Stimulated activated CD8-positive, alpha-beta memory T cell treated with anti-CD3 and anti-CD28 coated beads, Interleukin-2, amount 100 ng/mL, for 48 hours (primary cell): ENCODE measurements at places on chromosomes 5 and 9.

GRCh38 chr5:180636016-180636402 is 13.4 kb downstream of the FLT4 start:
- no peak for DNase-seq

DNA sequence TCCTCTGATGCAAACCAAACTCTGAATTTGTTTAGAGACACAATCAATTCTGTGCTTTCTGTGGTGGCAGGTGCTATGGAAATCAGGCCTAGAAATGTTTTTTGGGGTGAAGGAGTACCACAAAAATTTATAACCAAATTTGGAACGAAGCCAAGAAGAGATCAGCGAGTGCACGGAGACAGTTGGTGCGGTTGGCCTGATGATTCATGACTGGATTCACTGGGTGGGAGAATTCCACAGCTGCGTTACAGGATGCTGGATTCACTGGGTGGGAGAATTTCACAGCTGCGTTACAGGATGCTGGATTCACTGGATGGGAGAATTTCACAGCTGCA is 135.6 kb upstream of the IRX4 start:
- no peak for DNase-seq

DNA sequence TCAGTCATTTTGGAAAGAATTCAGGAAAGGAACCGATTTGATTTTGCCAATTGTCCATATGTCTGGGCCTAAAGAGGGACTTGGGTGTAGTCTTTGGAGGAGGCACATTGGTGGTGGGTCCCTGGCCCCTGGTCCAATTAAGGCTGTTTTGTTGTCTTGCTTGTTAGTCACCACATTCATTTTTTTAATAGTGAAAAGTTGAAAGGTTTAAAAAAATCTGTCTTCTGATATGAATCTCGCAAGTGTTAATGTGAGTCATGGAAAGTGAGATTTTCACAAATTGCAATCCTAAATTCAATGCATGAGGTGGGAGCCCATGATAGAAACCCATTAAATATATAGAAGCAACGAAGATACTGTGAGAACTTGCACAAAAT is 165.9 kb upstream of the OTULINL start:
- DNase-seq: no peak

GRCh38 chr5:123382252-123382651 is 41.0 kb downstream of the CEP120 start:
- DNase-seq: no peak

GRCh38 chr9:138063785-138064184 is 186.2 kb downstream of the CACNA1B start:
- DNase-seq: no peak

DNA sequence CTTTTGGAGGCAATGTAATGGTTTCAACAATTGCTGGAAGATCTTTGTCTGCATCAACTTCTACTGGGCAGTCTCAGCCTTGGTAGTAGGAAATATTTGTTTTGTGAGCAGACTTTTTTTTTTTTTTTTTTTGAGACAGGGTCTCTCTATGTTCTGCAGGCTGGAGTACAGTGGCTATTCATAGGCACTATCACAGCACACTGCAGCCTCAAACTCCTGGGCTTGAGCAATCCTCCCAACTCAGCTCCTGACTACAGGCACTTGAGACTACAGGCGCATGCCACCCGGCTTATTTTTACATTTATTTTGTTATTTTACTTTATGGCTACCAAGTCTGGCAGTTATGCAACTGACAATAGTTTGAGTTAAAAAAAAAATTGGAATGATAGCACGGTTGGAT is 187.3 kb downstream of the SNX18 start:
- DNase-seq: no peak

- DNase-seq: no peak
Measured at GRCh38 chr9:113583511-113584427, 120.2 kb downstream of the RGS3 start.
